Ureter (tissue), 1 donor: ENCODE measurements at places on chromosomes 13 and 19. TPM values are rescaled to one million over a fixed set of nuclear protein-coding genes. Genes with fewer than 3 reads are reported as not detected.
A peak's percentile ranks its signal among the peaks of the same experiment; 100 is the strongest.

HSD17B14 gene
- 24.4 TPM for total RNA-seq

- peak; percentile 57 for DNase-seq
Observed at GRCh38 chr13:76813000-76813691, 73.1 kb downstream of the KCTD12 start.

- DNase-seq = peak; percentile 65
Observed at GRCh38 chr19:10749435-10750384, 31.8 kb downstream of the DNM2 start.

GRCh38 chr19:49691243-49692146 lies 579 bp downstream of the CPT1C start:
- DNase-seq = peak; percentile 51

GRCh38 chr19:42125536-42125935 lies 6.7 kb downstream of the POU2F2 start:
- DNase-seq = no peak

- DNase-seq = no peak
Observed at GRCh38 chr13:31835932-31836331, 96.6 kb downstream of the RXFP2 start.

- DNase-seq = no peak
Observed at GRCh38 chr19:18657590-18658365, 20.9 kb downstream of the KLHL26 start.

DNA sequence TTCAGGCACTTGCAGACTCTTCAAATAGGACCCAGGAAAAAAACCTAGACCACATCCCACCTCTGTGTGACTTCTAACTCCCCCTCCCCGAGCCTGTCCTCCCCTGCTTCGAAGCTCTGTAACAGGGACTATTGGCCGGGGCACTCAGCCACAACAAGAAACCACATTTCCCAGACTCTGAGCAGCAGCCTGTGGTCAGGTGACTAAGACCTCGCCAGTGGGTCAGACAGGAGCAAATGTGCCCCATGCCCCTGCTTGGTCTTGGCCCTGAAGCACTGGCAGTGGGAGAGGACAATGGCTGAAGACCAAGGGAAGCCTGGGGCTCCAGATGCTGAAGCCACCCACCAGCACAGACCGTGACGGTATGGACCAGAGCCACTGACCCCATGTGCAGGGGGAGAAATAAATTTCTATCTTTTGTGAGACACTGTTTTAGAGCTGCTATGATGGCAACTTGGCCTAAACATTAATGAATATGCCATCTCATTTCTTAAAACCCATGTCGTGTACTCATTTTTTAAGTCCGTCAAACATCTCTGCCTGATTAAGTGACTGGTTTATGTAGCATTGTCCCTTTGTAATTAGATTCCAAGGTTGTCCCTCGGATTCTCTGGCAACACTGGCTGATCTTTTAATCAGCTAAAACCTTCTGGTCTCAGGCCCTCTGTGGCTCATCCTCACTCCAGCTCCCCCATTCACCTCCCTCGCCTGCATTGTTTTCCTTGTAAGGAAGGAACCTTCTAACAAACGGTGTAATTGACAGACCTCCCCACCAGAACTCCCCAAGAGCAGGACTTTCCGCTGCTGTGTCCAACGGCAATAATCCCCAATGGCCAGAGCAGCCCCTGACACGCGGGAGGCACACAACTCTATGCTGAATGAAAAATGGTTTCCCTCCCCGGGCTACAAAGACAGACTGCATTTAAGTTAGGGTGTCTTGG lies 98.4 kb downstream of the STK24 start:
- no peak for DNase-seq

- no peak for DNase-seq
Observed at GRCh38 chr19:7969555-7969939, 26.1 kb upstream of the TIMM44 start.

DNA sequence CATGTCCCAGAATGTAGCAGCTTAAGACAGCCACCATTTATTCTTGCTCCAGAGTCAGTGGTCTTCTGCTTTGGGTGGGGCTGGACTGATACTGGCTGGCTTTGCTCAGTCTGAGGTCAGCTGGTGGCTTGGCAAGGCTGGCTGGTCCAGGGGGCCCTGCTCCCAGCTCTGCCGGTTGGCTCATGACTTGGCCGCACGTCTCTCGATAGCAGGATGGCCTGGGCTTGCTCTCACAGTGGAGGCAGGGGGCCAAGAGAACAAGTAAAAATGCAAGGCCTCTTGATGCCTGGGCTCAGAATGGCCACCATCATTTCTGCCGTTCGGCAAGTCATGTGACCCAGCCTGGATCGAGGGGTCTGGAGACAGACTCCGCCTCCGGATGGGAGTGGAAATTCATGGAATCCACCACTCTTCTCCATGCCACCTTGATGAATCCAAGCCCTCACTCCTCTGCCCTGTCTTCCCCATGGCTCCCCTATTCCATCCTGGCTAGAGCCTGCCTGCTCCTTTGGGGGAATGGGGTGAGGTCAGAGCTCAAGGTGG lies 13.1 kb downstream of the ACTMAP start:
- DNase-seq = no peak

GRCh38 chr13:42039457-42039945 lies 8.9 kb upstream of the DGKH start:
- no peak for DNase-seq

DNA sequence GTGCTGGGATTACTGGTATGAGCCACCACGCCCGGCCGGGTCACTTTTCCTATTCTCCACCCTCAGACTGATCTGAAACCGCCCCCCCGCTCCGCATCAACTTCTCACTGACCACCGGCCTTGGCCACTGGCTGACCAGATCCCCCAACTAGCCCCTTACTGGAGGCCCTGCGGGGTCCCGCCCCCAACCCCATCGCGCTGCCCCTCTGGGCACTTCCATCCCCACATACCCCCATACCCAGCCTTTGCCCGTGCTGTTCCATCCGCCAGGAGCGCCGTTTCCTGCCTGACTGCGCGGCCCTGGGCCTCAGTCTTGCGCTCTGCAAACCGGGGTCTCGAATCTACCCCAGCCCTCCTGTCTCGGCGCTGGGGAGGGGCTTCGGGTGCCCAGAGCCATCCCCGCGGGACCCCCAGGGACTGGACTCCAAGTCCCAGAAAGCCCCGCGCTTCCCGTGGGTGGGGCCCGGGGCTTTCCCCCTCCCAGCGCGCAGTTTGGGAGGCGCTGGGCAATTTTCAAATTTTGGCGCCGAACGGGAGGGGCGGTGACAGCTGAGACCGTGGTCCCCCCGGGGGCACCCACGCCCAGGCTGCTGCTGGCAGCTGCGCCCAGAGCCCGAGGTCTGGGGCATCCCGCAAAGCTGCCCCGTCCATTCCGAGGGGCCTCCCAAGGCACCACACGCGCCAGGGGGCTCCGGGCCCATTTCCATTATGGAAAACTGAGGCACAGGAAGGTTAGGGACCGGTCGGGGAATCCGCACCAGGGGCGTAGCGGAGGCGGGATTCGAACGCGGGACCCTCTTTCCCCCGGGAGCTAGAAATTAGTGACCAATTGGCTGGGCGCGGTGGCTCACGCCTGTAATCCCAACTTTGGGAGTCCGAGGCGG lies 5.2 kb upstream of the LMNB2 start:
- no peak for DNase-seq

- no peak for DNase-seq
Observed at GRCh38 chr19:34171539-34171876, 796 bp upstream of the LSM14A start.

- no peak for DNase-seq
Observed at GRCh38 chr19:1363599-1363998, 20.1 kb upstream of the NDUFS7 start.
